ENCODE measurements at places on chromosomes 4 and X.

- no peak for DNase-seq
Measured at GRCh38 chrX:17031827-17032226, 85.4 kb downstream of the REPS2 start.

DNA sequence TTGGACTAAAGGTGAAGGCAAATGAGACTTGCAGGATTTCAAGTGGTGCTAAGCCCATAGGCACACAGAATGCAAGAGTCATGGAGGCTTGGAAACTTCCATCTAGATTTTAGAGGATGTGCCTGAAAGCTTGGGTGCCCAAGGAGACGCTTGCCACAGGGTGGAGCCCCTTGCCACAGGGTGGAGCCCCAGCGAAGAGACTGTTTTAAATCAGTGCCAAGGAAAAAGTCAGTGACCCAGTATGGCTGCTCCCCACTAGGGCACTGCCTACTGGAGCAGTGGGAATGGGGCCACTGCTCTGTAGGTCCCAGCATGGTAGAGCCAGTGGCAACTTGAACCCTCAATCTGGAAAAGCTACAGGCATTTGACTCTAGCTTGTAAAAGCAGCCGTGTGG, 794.2 kb upstream of the LCORL start:
- no peak for DNase-seq

- no peak for DNase-seq
Measured at GRCh38 chr4:70943114-70943513, 40.9 kb downstream of the MOB1B start.

- no peak for DNase-seq
Measured at GRCh38 chr4:25089051-25089763, 58.5 kb upstream of the LGI2 start.
